ENCODE measurements at places on chromosomes 4 and X. TPM values are rescaled to one million over a fixed set of nuclear protein-coding genes. Genes with fewer than 3 reads are reported as not detected.

DNA sequence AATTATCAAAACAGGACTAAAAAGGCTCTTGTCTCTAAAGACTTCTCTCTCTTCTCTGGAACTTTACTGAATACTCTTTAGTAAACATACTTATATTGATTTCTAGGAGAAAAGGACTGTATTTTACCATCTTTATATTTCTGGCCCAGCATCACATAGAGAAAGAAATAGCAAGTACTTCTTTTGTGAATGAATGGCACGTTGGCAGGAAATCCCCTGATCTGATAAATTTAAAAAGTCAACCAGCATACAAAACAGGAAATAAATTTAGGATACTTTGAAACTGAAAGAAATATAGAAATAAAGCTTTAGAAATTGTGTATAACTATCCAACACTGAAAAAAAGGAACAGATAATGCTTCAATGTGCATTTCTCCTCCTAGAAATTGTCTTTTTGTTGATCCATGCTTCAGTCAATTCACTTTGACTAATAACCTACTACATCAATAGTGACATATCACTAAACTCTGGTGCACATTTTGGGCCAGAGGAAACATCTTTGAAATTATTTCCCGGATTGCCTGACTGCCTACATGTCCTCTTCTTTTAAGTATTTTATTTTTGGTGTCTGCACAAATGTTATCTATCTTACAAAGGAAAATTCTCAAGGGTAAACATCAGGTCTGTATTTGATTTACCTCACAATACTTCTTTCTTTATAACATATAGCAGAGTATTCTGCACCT is 183.5 kb upstream of the FSTL5 start:
- DNase-seq: no peak

The ARHGAP6 gene
- 0.16 TPM for polyA plus RNA-seq

DNA sequence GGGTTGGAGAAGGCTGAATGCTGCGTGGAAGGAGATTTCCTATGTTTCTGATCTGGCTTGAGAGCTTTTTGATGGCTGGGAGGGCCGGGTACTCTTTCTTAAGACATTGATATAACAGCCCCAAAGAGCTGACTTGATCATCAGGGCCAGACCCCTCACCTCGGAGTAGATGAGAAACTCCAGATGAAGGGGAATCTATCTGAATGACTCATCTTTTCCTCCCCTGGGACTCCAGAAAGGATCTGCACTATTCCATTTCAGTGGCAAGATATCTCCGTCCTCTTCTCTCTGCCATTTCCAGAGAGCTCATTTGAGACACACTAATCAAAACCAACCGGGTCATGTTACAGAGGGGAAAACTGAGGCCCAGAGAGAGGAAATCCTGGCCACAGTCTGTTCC is 92.9 kb upstream of the MSX1 start:
- no peak for DNase-seq

GRCh38 chr4:4289941-4290850 is at the start of the genes LYAR and ZBTB49:
Gene LYAR, minus strand, starts transcription at chr4:4290154. Its CDS starts 6,412 bp downstream, at chr4:4283742.
Gene ZBTB49, plus strand, starts transcription at chr4:4290251. Its CDS starts 9,695 bp downstream, at chr4:4299946.
- peak; percentile 97 for DNase-seq

DNA sequence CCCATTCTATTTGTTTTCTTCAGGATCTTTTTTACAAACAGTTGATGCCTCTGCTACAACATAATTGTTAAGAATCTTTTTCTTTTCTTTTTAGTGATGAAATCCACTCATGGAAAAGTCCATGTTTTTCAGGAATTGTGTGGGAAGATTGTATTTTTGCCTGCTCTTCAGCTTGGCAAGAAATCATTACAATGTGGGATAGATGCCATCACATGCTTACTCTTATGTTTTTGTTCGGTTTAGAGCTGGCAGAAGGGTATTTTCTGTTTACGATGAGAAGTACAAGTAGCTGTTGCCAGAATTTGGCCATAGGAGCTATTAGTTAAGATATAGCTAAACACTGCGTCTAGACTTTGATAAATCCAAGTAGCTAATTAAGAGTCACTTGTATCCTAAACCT is 2585.3 kb downstream of the ARAP2 start:
- no peak for DNase-seq

The CNKSR2 gene
- polyA plus RNA-seq: 0.03 TPM

DNA sequence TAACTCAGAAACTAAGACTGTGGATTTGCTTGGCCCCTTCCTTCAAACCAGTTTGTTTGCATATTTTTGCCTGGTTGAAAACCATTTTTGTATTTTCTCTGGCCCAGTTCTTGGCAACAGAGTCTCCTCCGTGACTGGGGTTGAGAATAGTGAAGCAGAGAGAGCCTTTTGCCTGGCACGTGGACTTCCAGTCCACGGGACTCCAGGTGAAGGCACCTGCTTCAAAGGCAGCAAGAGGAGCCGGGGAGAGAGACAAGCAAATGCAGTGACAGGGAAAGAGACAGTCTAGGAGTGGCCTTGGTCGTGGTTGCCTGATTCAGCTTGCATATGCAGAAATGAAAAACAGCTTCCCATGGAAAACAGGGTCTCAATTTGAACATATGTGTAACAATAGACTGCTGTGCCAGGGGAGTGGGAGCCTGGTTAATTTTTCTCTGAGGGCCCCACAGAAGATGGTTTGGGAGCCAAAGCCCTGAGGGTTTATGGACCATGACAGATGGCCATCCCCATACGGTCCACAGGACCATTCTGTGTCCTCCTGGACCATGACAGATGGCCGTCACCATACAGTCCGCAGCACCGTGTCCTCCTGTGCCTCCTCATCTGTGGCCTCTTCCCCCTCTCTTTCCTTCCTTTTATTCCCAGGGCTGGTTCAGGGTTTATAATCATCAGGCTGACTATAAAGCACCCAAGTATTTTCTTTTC is 272.2 kb upstream of the RASGEF1B start:
- DNase-seq: no peak

- DNase-seq: no peak
These were observed 541.9 kb downstream of the PACRGL start for GRCh38 chr4:21242163-21242562.

The ARHGAP36 gene
- 0.23 TPM for polyA plus RNA-seq

- DNase-seq: no peak
These were observed 122.0 kb downstream of the HS6ST2 start for GRCh38 chrX:132836471-132836870.

GRCh38 chrX:148466292-148466691 is 34.1 kb upstream of the AFF2 start:
- DNase-seq: no peak

DNA sequence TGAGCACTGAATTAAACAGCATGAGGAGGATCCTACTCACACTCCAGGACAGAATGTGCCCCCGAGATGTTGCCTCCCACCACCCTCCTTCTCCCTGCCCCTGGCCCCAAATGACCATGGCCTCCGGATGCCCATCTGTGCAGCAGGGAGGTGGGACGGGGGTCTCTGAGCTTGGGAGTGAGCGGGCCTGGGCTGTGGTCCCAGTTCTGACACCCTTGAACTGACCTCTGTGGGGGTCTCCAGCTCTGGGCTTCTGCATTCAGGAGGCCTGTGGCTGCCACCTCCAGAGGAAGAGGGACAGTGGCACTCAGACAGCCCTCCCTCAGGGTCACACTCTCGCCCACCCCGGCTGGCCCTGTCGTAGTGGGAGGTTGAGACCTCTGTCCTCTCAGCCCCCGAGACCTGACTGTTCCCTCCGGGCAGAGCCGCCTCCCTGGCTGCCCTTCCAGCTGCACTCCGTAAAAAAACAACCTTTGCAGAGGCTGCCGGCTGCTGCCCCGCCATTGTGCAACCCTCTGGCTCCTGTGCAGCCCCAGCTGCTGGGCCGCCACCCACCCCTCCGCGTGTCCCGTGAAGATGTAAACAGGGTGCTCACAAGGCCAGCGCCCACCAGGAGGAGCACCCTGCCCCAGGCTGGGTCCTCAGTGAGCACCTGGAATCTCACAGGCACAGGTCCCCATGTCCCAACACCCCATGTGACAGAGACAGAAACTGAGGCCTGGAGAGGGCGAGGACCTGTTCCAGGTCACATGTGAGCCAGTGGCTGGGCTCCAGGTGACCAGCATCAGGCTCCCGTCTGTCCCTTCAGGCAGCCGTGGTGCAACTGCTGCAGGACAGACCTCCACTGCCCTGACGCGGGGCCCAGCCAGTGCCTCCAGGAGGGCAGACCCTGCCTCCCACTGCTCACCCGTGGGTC is 39.6 kb downstream of the HTRA3 start:
- no peak for DNase-seq

DNA sequence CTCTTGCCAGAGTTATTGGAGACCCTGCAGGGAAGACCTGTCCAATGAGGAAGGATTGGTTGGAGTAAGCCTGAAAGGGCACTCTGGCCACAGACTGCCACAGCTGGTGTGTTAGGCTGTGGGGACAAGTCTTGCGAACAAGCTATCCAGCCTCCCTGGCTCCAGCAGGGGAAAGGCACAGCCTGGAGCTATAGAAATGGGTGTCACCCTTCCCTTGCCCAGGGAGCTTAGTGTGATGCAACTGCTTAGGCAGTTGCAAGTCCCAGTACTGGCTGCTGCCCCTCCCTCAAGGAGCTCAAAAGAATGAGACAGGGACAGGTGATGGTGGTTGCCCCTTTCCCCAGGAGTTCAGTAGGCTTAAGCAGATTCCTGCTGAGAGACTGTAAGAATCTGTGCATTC is 165.7 kb upstream of the CT83 start:
- no peak for DNase-seq

- no peak for DNase-seq
These were observed 1779.1 kb downstream of the STIM2 start for GRCh38 chr4:28639747-28640146.

DNA sequence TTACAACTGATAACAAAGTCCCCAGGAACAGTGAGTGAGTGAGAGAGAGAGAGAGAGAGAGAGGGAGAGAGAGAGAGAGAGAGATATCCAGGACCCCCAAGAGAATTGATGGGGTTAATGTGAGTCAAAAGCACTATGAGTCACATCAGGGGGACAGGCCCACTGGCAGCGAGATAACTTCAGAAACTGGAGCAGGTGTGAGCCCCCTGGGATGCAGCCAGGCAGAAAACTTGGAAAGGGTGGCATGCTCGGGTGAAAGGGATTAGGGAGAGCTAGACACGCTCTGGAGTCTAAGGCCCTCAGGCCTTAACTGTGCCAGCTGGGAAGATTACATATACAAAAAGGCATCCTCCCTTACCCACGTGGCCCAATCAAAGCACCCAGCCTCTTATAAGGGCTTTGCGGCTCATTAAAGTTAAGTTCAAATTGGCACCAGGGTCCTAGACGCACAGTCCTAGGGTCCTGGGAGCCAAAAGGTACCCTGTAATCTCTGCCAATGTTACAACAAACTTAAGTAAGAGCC is 841 bp downstream of the ACOT9 start:
- peak; percentile 64 for DNase-seq

DNA sequence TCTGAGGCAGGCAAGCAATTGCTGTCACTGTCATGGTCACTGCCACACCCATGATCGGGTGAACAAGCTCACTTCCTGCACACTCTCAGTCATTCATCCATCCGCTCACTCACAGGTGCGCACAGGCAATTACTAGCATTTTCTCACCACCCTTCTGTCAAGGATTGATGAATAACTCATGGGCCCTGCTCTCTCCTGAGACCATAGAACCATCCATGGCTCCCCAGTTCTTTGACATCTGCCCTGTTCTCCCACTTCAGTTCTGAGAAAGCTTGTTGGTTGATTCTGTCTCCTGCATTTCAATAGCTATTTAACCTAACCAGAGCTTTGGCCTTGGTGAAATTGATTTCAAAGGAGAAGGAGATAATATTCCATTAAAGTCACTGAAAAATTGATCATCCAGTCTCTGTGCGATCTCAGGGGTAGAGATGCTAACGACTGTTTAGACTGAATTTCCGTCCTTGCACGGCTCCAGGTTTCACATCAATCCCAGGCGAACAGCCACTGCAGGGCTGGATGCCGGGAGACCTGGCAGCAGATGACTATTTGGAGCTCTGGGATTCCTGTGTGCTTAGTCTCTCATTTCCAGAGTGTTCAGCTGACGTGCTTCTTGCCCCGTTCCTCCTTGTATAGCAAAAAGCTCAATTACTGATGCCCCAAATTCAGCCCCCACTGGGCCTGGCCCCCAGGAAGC is 36.9 kb upstream of the ADRA2C start:
- DNase-seq: no peak

- no peak for DNase-seq
These were observed 20.3 kb upstream of the SLC25A4 start for GRCh38 chr4:185122681-185123345.

GRCh38 chr4:138239491-138239890 is 2.7 kb downstream of the SLC7A11 start:
- no peak for DNase-seq

GRCh38 chr4:41319553-41319952 is 62.8 kb downstream of the UCHL1 start:
- no peak for DNase-seq

DNA sequence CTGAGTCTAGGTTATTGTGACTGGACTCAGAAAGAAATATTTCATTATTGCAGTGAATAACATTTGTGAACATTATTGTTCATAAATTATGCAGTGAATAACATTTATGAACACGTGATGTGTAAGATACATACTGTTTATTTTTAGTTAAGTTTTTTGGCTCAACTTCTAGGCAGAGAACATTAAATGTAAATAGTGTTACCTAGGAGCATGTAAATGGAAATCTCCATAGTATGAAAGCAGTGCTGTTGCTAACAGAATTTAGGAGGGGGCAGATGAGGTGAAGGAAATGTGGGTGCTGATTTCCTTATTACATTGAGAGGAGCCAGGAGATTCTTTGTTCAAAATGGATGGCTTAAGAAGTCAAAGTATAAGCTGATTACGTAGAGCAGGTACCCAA is 45.0 kb downstream of the HTT start:
- DNase-seq: no peak

DNA sequence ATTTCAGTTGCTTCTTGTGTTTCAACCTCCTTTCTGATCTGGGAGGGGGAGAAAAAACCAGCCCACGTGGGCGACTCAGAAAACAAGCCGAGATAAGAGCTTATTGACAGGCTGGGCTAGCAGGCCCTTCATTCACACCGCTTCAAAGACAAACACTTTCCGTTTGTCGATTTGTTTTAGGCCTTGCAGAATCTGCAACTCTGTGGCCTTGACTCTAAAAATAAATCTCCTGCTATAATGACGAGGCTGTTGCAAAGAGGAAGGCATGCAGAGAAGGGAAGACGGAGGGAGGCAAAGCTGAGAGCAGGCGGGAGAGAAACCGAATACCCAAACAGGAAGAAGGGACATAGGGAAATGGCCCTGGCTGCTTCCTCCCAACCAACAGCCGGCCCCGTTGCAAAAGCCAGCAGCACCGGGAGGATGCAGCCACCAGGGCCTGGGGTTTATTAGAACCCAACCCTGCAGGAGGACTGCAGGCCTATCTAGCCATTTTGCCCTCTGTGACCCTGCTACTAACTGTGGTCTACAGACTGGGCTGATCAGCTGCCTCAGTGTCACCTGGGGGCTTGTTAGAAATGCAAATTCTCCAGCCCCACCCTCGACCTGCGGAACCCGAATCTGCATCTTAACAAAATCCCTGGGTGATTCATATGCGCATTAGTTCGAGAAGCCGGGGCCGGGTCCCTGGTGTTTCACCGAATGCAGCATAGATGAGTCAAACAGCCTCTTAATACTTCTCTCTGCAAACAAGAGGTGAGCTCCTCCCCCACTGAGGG is 325.5 kb downstream of the BCOR start:
- DNase-seq: no peak

The GYPE gene
- 0.74 TPM for polyA plus RNA-seq

Measured in SK-N-SH (cell line).